Sciatic nerve (tissue), 2 donors: ENCODE measurements at places on chromosomes 16 and 17. TPM values are rescaled to one million over a fixed set of nuclear protein-coding genes. Genes with fewer than 3 reads are reported as not detected.
A peak's percentile ranks its signal among the peaks of the same experiment; 100 is the strongest.

GRCh38 chr16:22253272-22253671 is 43.9 kb upstream of the POLR3E start:
- no peak for DNase-seq

GRCh38 chr17:81388612-81389367 is 6.5 kb upstream of the BAHCC1 start:
- DNase-seq: no peak

GRCh38 chr17:7717756-7718350 is 309 bp downstream of the DNAH2 start:
- DNase-seq: no peak

DNA sequence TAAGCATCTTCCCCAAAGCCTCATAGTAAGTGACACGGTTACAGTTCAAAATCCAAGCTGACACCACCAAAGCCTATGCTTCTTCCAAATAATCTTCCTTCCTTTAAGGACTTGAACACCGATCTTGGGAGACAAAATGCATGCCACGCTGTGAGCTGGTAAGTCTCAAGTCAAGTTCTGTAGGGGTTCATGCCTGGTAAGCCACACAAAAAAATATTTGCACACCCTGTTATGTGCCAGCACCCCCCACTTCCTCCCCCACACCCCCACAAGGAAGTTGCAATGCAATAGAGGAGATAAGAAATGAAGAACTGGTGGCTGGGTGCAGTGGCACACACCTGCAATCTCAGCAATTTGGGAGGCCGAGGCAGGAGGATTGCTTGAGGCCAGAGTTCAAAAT is 5.6 kb downstream of the NOG start:
- DNase-seq: no peak

Gene ABCA6
- total RNA-seq: 225 TPM

Gene MGAT5B
- total RNA-seq: 1.4 TPM

Gene PRCD
- 9.8 TPM for total RNA-seq

GRCh38 chr17:46115699-46116098 is 77.5 kb downstream of the KANSL1 start:
- no peak for DNase-seq

- DNase-seq: peak; percentile 12
These were observed 75.1 kb downstream of the WSB1 start for GRCh38 chr17:27368980-27369379.

GRCh38 chr17:1571341-1571704 is 8.7 kb upstream of the PITPNA start:
- DNase-seq: no peak

DNA sequence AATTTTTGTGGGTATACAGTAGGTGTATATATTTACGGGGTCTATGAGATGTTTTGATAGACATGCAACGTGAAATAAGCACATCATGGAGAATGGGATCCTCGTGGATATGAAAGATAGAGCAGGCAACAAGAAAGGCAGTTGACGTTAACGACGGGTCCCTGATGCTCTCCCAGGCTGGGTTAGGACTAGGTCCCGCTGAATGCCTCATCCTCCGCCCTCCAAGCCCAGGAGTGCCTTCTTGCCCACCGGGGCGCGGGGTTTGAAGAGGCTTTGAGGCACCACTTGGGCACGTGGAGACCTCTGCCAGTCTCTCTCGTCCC is 9.5 kb upstream of the ZFP90 start:
- DNase-seq: no peak

DNA sequence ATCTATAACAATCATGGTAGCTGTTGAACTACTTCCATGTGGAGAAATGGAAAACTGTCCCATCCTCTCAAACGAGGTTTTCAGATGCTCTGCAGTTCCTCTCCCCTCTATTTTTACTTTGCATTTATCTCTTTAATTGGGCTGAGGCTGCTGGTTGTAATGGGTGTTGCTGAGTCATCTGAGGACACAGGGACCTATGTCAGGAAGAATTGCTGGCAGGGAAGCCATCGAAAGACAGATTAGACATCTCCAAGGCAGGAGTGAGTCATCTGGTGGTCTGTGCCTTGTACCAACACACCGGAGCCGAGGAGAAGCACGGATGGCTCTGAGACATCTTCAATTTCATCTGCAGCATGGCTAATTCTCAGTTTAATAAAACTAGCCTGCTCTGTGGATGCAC is 394.5 kb downstream of the GRIN2A start:
- DNase-seq: no peak

GRCh38 chr16:64196444-64196843 is 925.4 kb downstream of the CDH11 start:
- no peak for DNase-seq

DNA sequence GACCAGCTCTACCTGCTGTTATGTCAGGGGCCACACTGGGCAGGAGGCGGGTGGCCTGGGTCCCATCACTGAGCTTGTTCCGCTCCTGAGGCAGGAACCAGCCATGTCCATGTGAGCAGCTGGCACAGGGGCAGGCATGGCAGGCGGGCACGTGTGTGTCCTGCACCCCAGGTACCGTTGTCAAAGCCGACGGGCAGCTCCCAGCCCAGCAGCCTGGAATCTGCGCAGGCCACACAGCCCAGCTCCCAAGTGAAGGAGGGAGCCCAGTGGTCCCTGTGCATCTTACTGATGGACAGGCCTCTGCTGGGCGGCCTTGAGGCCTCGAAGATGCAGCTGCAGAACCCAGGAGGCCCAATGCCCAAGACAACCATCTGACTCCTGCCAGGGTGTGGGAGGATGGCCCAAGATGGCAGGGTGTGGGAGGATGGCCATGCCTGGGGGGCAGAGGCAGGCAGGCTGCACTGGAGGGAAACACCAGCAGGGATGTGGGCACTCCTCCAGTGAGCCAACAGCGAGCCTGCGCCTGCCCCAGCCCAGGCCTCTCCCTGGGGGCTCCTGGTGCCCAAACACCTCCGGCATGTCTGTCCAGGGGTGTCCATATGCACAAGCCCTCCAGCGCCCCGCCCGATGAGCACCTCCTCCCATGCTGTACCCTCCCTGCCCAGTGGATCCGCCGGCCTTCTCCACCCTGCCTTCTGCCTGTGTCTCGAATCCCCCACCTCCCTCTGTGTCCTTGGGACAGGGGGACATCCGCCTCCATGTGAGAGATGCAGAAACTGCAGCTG is 12.8 kb downstream of the FAM83G start:
- no peak for DNase-seq

Gene OTOP2
- total RNA-seq: not detected

DNA sequence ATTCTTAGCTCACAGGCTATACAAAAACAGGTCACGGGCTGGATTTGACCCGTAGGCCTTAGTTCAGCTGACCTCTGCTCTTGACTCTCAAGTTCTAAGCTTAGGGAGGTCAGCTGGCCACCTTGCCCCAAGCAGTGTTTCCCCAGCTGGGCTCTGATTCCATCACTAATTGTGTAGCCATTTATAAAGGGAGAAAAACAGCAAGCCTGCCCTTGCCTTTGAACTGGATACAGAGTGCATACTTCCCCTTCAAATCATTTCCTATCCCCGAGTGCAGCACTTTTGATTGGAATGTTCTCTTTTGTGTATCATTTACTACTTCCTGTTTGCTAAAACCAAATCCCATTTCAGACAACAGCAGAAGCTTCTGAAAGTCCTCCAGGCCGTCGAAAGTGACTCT is 153.6 kb downstream of the KATNIP start:
- DNase-seq: peak; percentile 45

- no peak for DNase-seq
These were observed 10.4 kb downstream of the SULT1A2 start for GRCh38 chr16:28586466-28586865.

GRCh38 chr16:19242987-19243575 is 42.5 kb upstream of the CLEC19A start:
- no peak for DNase-seq

DNA sequence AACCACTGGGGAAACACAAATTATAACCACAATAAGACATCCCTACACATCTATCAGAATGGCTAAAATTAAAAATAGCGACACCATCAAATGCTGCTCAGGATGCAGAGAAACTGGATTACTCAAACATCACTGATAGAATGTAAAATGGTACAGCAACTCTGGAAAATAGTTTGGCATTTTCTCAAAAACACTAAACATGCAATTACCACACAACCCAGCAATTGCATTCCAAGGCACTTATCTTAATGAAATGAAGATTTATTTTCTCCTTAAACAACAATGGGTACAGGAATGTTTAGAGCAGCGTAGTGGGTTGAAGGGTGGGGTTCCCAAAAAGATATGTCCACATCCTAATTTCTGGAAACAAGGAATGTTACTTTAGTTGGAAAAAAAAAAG is 309.0 kb upstream of the PMFBP1 start:
- no peak for DNase-seq

DNA sequence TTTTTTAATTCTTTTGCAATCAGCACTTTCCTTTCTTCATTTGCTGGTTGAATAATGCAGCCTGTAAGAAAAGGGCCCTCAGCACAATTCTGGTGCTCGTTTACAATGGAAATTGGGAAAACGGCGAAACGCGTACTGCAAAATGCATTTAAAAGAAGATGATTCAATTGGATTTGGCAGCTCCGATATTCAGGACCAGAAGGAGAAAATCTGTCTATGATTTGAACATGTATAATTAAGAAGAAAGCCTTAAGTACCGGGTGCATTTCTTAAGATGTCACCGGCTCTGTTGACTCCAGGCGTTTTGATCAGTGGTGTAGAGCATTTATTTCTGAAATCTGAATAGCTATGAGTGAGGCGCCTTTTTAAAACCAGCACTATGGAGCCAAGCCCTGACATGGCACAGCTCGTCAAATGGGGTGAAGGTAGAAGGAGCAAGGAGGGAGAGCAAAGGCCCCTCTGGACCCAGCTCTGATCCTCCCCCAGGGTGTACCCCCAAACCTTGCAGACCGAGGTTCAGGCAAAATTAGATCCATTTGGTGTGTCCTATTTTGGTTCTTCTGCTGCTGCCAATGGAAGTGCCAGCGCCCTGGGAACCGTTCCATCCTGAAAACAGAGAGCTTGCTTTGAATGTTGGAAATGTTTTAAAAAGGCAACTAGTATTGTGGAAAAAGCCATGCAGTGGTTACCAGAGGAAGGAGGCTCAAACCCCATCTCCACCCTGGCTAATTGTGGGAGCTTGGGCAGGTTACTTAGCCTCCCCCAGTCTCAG is 161.4 kb upstream of the RPL38 start:
- no peak for DNase-seq

DNA sequence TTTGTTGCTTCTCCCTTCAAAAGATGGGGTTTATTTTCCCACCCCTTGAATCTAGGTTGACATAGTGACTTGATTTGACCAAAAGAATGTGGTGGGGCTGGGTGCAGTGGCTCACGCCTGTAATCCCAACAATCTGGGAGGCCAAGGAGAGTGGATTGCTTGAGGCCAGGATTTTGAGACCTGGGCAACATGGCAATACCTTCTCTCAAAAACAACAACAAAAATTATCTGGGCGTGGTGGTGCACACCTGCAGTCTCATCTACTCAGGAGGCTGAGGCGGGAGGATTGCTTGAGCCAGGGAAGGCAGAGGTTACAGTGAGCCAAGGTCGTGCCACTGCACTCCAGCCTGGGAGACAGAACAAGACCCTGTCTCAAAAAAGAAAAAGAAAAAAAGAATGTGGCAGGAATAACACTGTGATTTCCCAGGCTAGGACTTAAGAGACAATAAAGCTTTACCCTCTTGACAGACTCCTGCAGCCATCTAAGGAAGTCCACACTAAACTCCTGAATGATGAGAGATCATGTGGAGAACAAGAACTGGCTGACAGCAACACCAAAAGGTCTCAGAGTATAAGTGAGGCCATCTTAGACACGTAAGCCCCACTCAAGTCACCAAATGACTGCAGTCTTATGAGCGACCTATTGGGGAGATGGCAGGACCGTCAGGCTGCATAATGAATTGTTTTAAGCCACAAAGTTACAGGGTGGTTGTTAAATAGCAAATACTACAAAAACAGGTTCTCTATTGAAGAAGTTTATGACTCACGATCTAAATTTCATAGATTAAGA is 37.0 kb downstream of the FBXL20 start:
- DNase-seq: no peak

Gene ACSM5
- 15.6 TPM for total RNA-seq

DNA sequence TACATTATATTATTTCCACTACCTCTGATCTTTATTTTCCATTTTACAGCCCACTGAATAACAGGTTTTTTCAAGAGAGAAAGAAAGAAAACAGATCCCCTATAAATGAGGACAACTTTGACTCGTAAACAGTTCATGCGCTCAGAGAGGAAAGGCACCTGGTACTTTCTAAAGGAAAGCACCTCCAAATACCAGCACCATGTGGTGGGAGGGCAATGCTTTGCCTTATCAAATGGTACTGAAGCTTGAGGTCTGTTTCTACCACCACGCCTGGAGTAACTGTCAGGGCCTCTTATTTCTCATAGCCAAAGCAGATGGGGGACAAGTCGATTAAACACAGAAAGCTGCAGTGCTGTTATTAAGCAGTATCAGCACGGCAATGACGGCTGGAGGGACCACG is 510.3 kb upstream of the ZFHX3 start:
- DNase-seq: no peak

Gene RAB11FIP4
- total RNA-seq: 7.6 TPM

Gene CIBAR2
- not detected for total RNA-seq

- no peak for DNase-seq
These were observed 1.8 kb downstream of the CCR7 start for GRCh38 chr17:40563220-40564052.

DNA sequence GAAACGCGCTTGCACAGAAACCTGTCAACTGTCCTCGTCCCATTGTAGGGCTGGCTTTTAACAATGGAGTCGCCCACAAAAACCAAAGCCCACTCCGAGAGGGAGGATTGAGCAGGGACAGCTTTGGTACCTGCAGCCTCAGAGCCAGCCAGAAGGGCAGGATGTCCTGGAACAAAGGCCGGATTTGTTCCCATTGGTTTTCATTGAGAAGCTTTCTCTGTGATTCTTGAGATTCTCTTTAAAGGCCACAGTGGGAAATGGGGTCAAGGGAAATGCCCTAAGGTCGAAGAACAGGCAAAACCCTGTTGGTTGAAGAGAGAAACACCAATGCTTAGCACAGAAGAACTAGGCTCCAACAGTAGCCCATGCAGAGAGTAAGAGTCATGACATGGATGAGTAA is 65.4 kb downstream of the C16orf78 start:
- no peak for DNase-seq

- DNase-seq: no peak
These were observed 14.2 kb downstream of the SNF8 start for GRCh38 chr17:48930435-48930873.

GRCh38 chr17:32575852-32576251 is 89.1 kb downstream of the CDK5R1 start:
- no peak for DNase-seq

GRCh38 chr17:74008196-74008595 is 195.3 kb upstream of the RPL38 start:
- no peak for DNase-seq
